NCI-H774 (cell line): ENCODE measurements at places on chromosomes 4 and X.

DNA sequence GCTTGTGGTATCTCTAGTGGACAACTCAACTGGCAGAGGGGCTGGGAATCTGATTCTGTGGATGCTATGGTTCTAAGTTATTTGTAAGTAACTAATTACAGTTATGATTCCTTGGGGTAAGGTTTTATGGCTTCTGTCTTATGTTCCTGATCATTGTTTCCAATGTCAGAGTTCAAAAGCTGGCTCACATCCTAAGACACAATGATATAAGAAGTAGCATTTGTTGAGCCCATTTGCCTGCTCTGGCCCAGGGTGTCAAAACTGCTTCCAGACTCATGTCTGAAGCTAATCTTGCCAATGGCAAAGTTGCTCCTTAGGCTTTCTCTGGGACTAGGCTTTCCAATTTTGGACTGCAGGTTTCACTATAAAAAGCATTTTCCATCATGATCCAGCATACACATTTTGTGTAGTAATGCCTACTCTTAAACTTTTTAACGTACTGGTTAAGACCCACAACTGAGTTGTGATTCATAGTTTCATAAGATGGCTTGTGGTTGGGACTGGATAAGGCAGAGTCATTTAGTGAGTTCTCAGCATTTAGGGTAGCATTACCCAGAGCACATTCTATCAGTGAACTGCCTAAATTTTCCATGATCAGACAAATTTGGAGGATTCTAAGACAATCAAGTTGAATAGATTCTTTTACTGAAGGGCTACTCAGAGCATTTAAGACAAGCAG is 50.0 kb downstream of the CCNI start:
- DNase-seq, result no peak

DNA sequence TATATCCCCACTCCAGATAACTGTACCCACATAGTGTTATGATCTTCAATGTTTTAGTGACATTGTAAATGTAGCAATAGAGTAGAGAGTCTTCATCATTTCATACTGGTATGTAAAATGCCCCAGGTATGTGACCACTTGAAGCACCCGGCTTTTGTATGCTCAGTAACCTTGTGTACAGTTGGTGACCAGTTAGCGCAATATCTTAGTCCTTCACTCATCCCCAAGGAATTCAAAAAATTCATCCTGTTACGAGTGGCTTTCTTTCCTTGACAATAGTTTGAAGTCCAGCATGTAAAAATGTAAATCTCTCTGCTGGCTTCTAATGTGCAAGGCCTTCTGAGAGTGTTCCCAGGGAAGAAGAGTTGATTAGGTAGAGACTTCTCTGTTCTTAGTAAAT is 145.6 kb downstream of the ARX start:
- DNase-seq, result no peak

GRCh38 chr4:15729910-15730533 is 27.2 kb downstream of the BST1 start:
- DNase-seq, result peak; percentile 34

GRCh38 chr4:7785017-7785416 is 154.6 kb downstream of the AFAP1 start:
- DNase-seq, result no peak

DNA sequence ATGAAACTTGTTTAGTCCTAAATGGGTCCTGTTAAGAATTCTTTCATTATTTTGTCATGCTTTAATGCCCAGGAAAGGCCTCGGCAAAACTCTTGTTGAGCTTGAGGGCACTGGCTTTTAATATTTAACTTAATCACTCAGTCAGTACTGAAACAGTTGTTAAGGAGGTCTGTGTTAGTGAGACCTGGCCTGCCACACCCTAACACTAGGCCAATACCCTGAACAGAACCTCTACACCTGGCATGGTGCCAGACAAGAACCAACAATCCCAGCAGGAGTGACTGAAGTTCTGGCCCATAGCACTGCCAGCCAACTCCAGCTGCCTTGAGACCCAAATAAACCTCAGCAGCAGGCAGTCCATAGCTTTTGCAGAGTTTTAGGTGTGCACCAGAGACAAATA is 85.7 kb upstream of the ITM2A start:
- no peak for DNase-seq

GRCh38 chr4:158811216-158811540 is 42.4 kb downstream of the FNIP2 start:
- no peak for DNase-seq

- DNase-seq, result no peak
Measured at GRCh38 chrX:137041329-137041728, 7.5 kb upstream of the GPR101 start.

DNA sequence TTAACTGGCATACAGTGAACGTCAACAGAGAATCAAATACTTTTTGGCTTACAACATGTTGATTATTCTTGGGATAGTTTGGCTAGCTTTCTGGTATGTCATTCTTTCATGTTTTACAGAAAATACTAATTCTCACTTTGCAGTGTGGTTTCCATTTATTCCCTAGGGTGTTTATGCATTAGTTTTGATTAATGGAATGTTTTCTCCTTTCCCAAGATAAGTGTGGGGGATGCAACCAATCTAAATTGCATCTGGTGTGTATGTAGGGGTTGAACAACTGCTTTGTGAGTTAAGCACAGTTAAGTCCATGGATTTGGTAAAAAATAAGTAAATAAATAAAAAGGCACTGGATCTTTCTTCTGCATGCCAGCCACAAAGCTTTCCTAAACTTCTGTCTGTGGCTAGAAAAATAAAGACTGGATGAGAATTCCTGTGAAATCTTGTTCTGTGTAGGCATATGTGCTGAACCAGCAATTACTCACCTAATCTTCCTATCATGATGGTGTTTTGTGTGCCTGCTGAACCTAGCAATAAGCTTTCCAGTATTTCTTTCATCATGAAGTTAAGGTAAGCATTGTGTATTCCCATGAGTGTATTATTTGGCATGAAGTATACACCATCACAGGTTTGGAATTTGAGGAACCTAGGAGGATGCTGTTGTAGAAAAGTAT is 50.6 kb upstream of the TENM3 start:
- DNase-seq, result no peak

DNA sequence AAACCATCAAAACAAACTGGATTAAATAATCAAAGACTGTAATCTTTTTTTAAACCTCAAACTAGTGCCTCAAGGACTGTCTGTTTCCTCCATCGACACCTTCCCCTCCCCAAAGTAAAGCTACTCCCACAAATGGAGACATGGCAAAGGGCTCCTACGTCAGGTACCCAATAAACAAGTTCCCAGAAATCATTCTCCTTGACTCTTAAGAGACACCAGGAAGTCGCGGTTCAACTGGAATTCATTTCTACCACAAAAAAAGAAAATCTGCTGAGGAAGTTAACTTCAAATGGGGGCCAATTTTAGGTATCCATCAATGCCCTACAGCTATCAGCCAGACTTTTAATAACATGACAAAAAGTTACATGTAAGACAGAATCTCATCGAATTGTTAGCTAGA is 2.5 kb downstream of the RPS4X start:
- no peak for DNase-seq

DNA sequence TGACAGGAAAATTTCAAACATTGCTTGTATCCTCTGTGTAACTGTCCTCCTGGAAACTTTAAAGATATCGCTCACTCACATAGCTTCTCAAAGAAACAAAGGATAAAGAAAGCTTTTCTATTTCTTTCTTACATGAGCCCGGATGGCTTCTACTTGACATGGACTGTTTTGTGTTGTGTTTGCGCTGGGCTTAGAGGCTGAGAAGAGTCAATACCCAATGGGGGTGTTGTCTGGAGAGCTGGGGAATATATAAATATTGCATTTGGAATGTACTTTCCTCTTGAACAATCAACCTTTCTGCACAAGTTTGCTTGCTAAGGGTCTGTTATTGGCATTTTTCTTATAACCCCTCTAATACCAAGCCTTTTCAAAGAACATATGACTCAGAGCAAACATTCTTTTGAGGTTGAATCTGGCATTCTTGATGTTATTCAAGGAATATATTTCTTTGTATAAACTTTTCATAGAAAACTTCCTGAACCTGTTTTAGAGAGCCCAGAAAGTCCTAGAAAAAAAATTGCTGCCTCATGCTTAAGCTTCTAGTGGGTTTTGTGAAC is 331.9 kb downstream of the PACRGL start:
- DNase-seq, result no peak

DNA sequence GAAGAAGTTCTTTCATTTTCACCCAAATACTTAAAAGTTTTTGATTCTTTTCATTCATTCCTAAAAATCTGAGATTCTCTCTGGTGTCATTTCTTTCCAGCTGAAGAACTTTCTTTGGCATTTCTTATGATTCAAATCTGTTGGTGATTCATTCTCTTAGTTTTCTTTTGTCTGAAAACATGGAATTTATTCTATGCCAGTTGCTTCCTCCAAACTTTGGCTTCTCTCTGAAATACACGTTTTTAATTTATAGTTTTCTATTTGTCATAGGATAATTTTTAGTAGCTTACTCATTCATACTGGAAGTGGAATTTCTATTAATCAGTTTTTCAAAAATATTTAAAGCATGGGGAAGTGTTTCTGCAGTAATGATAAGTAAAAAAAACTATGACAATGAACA is 1012.0 kb downstream of the RPA4 start:
- DNase-seq, result no peak

- no peak for DNase-seq
Measured at GRCh38 chrX:15292861-15293260, 22.6 kb downstream of the ASB11 start.

DNA sequence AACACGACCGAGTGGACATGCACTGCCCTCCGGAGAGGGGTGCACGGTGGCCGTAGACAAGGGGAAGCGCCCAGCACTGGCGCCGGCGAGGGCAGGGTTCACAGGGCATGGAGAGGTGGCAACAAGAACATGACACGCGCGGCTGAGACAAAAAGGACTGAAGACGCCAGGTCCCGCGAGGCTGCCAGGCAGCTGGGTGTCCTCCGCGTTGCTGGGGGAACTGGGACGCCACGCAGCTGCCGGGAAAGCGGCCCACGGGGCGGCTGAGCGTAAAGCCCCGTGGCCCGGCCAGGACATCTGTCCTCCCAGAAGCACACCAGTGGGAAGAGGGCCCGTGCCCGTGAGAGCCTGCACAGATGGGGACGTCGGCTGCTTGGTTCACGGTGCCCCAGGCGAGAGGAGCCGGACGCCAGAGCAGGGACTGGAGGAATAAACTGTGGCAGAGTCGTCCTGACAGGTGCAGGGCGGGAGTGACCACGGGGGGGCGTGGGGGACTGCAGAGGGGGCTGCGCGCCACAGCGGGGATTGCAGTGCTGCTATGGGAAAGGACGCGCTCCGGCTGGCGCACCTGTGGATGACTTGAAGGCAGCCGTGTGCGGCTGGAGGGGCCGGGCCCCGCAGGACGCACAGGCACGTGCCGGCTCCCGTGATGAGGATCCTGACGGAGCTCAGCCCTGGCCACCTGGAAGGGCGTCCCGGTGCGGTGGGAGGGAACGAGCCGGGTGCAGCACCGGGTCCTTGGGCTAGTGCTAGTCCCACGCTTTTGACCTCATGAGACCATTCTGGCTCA is 32.1 kb upstream of the GTPBP6 start:
- DNase-seq, result no peak

GRCh38 chr4:145295547-145295946 is 115.2 kb upstream of the OTUD4 start:
- no peak for DNase-seq

DNA sequence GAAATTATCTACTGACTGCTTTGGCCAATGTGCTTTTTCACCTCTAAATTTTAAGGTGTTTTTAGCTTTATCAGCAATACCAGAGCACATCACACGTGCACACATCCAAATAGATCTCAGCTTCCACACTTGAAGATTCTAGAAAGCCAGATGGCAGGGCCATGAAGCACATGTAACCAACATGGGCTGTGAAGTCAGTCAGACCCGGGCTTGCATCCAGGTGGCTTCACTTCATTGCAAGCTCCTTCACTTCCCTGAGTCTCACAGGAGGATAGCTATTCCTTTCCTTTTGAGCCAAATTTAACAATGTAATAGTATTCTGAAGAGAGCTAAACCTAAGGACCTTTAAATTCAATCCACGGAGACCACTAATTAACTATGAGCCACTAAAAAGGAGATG is 86.5 kb downstream of the SH3RF1 start:
- DNase-seq, result no peak

DNA sequence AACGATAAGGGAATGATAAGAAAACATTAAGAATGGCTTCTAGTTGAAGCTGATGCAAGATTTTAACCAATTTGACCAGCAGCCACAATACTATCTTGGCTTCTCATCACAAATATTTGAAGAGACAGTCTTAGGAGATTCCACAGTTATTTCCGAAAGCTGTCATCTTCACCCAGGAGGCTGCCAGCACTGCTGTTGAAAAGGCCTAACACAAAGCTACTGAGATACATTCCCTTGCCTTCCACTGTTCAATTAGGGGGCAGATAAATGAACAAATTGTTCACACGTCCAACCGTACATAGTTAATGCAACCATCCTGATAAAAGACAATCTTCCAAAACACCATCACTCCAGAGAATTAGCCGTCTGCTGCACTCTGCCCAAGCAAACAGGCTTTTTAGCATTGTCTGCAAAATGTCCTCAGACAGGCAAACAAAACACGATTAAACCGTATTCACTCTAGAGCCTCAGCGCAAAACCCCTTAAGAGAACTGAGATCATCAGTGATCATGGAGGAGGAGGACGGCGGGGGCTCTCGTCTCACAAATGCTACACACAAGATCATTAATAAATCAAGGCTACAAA is 189.8 kb upstream of the PSAPL1 start:
- DNase-seq, result no peak

- DNase-seq, result no peak
Measured at GRCh38 chrX:31213941-31214340, 142.1 kb upstream of the FTHL17 start.

DNA sequence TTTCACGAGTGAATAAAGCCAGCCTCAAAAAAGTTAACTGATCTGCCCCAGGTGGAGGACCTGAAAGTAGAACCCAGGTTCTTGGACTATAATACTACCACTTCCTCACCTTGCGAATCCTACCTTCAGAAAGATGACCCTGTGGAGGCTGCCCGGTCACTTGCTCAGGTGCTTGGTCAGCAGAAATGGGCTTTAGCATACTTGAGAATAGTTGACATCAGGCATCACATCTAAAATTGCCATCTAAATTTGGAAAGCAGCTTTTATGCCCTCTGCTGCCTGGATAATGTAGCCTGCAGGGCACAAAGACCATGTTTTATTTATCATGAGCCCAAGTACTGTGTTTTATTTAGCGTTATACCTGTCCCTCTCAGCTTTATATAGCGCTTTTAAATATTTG is 3.0 kb downstream of the BCLAF3 start:
- no peak for DNase-seq

DNA sequence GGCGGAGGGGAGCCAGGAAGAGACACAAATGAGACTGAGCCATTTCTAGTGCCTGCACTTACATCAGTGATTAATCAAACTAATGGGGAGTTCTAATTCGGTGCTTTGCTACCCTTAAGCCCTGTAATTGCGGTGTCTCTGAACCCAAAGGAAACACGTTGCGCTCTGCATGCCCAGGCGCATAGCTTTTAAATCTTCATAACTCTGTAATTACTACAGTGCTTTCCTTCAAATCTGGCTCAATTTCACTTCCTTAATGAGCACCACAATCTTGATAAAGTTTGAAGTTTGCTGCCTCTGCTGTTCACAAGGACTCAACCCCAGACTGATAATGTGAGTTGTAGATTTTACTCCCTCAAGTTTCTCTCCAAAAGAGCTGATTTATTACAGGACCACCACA is 5.7 kb upstream of the NHS start:
- no peak for DNase-seq

GRCh38 chrX:155662282-155662681 is 49.5 kb upstream of the TMLHE start:
- DNase-seq, result no peak

- DNase-seq, result no peak
Measured at GRCh38 chrX:6226596-6227452, 1.8 kb downstream of the NLGN4X start.
